SJSA1 (cell line): ENCODE measurements at places on chromosomes 3 and 15. TPM values are rescaled to one million over a fixed set of nuclear protein-coding genes. Genes with fewer than 3 reads are reported as not detected.
A peak's percentile ranks its signal among the peaks of the same experiment; 100 is the strongest.

Gene FOXB1
- not detected in 2 replicates for total RNA-seq

Gene PCSK6
- total RNA-seq, result 0.44 and 1.7 TPM in 2 replicates

Gene ALDH1A2
- total RNA-seq, result not detected in 2 replicates

Gene TRPM1
- total RNA-seq, result 0.08 TPM in 1 of 2 replicates, not detected in the other

Gene DNAJA4
- 0.09 and 0.16 TPM in 2 replicates for total RNA-seq

Gene PTH1R
- not detected in 2 replicates for total RNA-seq

- peaks cover 13% of the 10 kb centered on the region; the same call in 1 of the 2 replicates for H3K27me3 ChIP-seq
- H3K4me3 ChIP-seq, result no peak overlapping the region
- DNase-seq, result no peak
- H3K36me3 ChIP-seq, result no peaks in the 10 kb centered on the region
These were observed 132.2 kb upstream of the BNIP2 start for GRCh38 chr15:59821286-59821685.

- DNase-seq, result no peak
- H3K4me3 ChIP-seq, result no peak overlapping the region
- H3K27me3 ChIP-seq, result no peaks in the 10 kb centered on the region
- H3K27ac ChIP-seq, result no peak overlapping the region
- H3K4me1 ChIP-seq, result no peaks in the 10 kb centered on the region
These were observed 44.6 kb upstream of the BCL6 start for GRCh38 chr3:187789872-187790271.

DNA sequence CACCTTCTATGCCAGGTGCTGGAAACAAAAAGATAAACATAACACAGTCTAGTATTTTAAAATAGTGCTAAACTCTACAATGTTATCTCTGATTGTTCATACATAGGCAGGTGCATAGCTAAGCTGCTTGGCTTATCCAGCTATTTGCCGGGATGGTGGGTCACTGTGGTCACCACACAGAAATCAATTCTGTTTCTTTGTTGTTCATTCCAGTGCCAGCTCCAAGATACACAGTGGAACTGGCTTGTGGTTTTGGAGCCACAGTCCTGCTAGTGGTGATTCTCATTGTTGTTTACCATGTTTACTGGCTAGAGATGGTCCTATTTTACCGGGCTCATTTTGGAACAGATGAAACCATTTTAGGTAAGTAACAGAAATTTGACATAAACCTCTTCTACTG lies 130.2 kb downstream of the IL1RAP start:
- H3K4me1 ChIP-seq, result no peaks in the 10 kb centered on the region
- H3K4me3 ChIP-seq, result no peak overlapping the region
- no peak overlapping the region for H3K27ac ChIP-seq
- DNase-seq, result no peak

DNA sequence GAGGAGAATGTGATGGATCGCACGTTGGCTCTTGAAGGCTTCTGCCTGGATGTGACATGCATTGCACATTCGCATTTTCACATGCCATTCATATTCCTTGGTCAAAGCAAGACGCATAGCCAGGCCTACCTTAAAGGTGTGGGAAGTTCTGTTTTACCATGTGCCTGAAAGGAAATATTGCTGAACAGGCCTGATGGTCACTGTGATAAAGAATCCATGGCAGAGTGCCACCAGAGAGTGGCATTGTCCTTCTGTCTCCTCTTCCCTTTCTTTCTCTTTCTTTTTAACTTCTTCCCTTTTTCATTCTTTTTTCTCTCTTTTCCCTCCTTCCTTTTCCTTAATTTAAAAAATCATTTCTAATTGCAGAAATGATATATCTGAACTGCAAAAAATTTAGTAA lies 15.9 kb upstream of the MITF start:
- DNase-seq, result no peak
- no peaks in the 10 kb centered on the region for H3K36me3 ChIP-seq
- H3K27me3 ChIP-seq, result no peaks in the 10 kb centered on the region
- no peak overlapping the region for H3K4me3 ChIP-seq

- no peak overlapping the region for H3K27ac ChIP-seq
- H3K4me1 ChIP-seq, result no peaks in the 10 kb centered on the region
- no peak for DNase-seq
- H3K4me3 ChIP-seq, result no peak overlapping the region
- no peaks in the 10 kb centered on the region for H3K36me3 ChIP-seq
These were observed 136.8 kb upstream of the ACP3 start for GRCh38 chr3:132180337-132180791.

DNA sequence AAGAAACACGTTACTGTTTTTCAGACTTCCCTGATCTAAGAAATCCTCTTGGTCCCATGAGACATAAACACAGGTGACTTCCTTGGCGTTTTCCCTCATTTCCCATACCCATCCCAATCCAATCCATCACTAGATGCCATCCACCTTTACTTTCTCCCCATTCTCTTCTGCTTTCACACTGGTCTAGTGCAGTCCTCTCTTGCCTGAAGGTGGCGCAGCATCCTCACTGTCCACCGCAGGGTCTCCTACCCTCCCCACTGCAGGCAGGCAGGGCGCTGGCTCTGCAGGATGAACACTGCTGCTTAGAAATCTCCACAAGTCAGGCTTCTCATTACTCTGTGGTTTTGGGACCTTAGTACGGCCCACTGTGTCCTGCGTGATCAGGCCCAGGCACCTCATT lies 58.2 kb downstream of the RAB7A start:
- H3K27ac ChIP-seq, result no peak overlapping the region
- H3K4me3 ChIP-seq, result no peak overlapping the region
- no peaks in the 10 kb centered on the region for H3K27me3 ChIP-seq
- no peaks in the 10 kb centered on the region; the same call in 1 of the 2 replicates for H3K36me3 ChIP-seq

GRCh38 chr3:43769885-43770425 lies 79.2 kb downstream of the ABHD5 start:
- H3K36me3 ChIP-seq, result no peaks in the 10 kb centered on the region
- H3K27ac ChIP-seq, result no peak overlapping the region
- H3K27me3 ChIP-seq, result no peaks in the 10 kb centered on the region
- peak overlapping the region; percentile 18 for H3K4me3 ChIP-seq
- H3K4me1 ChIP-seq, result peaks cover 28% of the 10 kb centered on the region

GRCh38 chr3:10248984-10249748 lies 907 bp downstream of the TATDN2 start:
- peak overlapping the region; percentile 64 for H3K27ac ChIP-seq
- peak overlapping the region; percentile 86 for H3K4me3 ChIP-seq
- H3K27me3 ChIP-seq, result no peaks in the 10 kb centered on the region
- H3K4me1 ChIP-seq, result peaks cover 26% of the 10 kb centered on the region

DNA sequence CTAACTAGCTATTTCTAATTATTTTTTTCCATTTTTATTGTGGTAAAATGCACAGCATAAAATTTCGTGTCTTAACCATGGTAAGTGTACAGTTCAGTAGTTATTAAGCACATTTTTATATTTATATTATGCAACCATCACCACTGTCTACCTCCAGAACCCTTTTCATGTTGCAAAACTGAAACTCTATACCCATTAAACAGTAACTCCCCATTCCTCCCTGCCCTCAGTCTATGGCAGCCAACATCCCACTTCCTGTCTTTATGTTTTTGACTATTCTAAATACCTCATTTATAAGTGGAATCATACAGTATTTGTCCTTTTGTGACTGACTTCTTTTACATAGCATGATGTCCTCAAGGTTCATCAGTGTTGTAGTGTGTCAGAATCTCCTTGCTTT lies 25.5 kb downstream of the SLC35A5 start:
- H3K4me1 ChIP-seq, result no peaks in the 10 kb centered on the region
- H3K36me3 ChIP-seq, result peaks cover 17% of the 10 kb centered on the region
- no peak overlapping the region for H3K27ac ChIP-seq

DNA sequence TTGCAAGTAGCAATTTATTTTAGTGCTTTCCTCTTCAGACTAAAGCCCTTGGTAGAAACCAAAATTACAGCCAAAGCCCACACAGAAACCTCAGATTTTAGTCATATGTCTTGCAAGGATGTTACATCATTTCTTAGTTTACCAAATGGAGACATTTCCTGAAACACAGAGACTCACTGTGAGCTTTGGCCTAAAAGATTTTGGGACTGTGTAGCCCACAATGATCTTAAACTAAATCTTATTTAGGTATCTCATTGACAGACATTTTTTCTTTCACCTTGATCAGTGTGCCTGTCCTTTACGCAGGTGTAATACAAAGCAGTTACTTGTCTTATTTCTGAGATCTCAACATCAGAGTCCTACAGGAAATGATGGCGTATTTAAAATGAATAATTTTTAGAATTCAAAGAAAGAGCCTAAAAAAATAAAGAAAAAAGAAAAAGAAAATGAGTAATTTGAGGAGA lies 27.8 kb upstream of the AP4E1 start:
- peaks cover 43% of the 10 kb centered on the region for H3K4me1 ChIP-seq
- H3K36me3 ChIP-seq, result no peaks in the 10 kb centered on the region

- no peak overlapping the region for H3K27ac ChIP-seq
- no peak for DNase-seq
- no peaks in the 10 kb centered on the region for H3K4me1 ChIP-seq
- H3K4me3 ChIP-seq, result no peak overlapping the region
- no peaks in the 10 kb centered on the region for H3K27me3 ChIP-seq
These were observed 16.9 kb upstream of the P2RY1 start for GRCh38 chr3:152818027-152818426.

DNA sequence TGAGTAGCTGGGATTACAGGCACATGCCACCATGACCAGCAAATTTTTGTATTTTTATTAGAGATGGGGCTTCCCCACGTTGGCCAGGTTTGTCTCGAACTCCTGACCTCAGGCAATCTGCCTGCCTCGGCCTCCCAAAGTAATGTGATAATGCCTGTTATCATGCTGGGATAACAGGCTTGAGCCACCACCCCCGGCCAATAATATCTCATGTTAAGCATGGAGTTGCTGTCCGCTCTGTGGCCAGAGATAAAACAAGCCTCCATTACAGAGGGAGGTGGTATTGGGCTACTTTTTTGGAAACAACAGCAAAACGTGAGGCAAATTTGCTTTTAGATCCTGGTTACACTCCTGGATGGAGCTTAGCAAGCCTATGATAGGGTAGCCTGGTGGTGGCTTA lies 32.9 kb upstream of the ALG1L2 start:
- no peak overlapping the region for H3K27ac ChIP-seq
- no peaks in the 10 kb centered on the region for H3K36me3 ChIP-seq
- no peak overlapping the region for H3K4me3 ChIP-seq
- H3K27me3 ChIP-seq, result no peaks in the 10 kb centered on the region

DNA sequence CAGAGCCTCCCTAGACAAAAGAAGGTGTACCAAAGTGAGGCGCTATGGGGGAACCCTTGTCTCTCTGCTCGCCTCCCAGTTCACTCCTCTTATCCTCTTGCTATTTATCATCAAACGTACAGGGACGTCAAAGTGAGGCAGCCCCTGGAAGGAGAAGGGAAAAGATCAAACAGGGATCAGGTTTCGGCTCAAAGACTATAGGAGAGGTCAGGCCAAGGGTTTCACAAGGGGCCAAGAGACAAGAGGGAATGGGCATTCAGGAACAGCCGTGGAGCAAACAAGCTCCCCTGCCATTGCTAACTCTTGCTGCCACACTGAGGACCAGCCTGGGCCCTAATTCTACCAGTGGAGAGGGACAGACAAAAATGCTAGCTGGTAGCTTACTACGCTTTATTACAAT lies 168.7 kb downstream of the GREM1 start:
- DNase-seq, result no peak
- H3K4me1 ChIP-seq, result peaks cover 5% of the 10 kb centered on the region; the same call in 1 of the 2 replicates
- H3K36me3 ChIP-seq, result 0 out of 2 replicates have a peak, but pooled peaks cover 3% of the 10 kb centered on the region
- no peak overlapping the region for H3K27ac ChIP-seq
- H3K4me3 ChIP-seq, result no peak overlapping the region
- no peaks in the 10 kb centered on the region for H3K27me3 ChIP-seq

DNA sequence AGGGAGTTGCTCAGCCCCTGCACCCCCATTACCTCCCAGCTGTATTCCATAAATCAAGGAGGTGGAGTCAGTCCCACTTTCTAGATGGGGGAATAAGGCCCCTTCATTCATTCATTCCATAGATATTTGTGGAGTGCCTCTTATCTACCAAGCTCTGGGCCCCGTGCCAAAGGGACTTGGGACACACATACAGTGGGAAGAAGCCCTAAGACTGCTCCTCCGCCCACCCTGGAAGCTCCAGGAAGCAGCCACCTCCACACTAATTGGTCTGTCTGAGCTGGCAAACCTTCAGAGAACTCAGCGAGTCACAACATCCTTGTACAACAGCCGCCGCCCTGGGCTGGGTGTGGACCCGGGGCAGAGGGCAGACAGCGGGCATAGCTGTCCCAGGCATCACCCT lies 6.4 kb downstream of the STRA6 start:
- H3K4me1 ChIP-seq, result peaks cover 68% of the 10 kb centered on the region
- H3K36me3 ChIP-seq, result no peaks in the 10 kb centered on the region
- H3K27ac ChIP-seq, result peak overlapping the region; percentile 59
- H3K27me3 ChIP-seq, result no peaks in the 10 kb centered on the region
- DNase-seq, result peak; percentile 99
- H3K4me3 ChIP-seq, result no peak overlapping the region

DNA sequence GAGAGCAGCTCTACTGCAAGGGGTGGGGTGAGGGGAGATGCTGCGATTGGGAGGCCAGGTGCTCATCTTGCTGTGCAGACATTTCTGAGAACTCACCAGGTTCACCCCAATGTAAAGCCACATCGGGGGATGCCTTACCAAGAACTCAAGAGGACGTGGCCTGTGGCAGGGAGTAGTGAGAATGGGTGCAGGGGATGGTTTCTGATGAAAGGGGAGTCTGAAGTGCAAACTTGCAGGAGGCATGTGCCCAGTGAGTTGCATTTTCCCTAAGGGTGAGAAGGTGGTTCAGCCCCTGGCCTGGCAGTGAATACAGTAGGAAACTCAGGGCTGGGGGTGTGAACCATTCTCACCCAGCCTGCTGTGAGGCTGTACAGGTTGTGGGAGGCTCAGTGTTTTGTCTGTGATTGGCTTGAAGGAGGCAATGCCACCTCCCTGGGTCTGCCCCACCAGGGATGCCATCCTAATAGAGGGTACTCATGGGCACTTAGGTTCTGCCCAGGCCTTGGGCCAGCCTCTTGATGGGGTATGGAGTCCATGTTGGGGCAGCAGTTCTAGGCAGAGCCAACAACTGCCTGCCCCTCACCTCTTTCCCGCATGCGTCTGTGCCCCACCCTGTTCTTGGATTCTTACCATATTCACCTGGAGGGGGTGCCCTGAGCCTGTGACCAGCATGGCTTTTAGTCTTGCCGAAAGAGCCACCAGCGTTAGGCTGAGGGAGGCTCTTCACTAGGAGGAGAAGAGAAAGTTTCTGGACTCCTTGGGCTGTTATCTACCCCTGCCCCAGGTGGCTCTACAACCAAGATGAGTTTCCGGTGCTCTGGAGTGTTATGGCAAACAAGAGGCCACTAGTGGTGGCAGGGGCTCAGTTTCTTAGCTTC lies 4.5 kb downstream of the HEMK1 start:
- H3K4me3 ChIP-seq, result no peak overlapping the region
- DNase-seq, result no peak
- H3K27ac ChIP-seq, result no peak overlapping the region
- H3K36me3 ChIP-seq, result peaks cover 10% of the 10 kb centered on the region; the same call in 1 of the 2 replicates
- no peaks in the 10 kb centered on the region for H3K27me3 ChIP-seq

DNA sequence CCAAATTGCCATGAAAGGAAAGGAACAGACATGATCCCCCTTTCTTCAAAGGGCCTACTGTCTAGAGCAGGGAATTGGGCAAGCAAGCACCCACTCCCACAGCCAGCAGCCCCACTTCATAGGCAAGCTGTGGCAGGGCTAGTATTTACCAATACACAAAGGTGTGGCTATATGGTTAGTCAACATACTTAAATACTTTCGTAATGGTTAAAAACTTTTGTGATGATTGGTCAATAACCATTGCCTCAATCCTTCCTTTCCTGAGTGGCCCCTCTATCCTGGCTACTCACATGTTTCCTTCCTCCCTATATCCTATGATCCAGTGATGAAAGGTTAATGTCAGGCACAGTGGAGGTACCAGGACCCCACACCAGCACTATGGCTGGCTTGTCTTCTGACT lies 30.1 kb upstream of the ARL8B start:
- H3K27me3 ChIP-seq, result no peaks in the 10 kb centered on the region
- H3K36me3 ChIP-seq, result no peaks in the 10 kb centered on the region
- H3K27ac ChIP-seq, result no peak overlapping the region
- no peak for DNase-seq
- H3K4me1 ChIP-seq, result no peaks in the 10 kb centered on the region
- no peak overlapping the region for H3K4me3 ChIP-seq
